Bone marrow (tissue), 2 donors: ENCODE measurements at places on chromosomes 7 and 10.

DNA sequence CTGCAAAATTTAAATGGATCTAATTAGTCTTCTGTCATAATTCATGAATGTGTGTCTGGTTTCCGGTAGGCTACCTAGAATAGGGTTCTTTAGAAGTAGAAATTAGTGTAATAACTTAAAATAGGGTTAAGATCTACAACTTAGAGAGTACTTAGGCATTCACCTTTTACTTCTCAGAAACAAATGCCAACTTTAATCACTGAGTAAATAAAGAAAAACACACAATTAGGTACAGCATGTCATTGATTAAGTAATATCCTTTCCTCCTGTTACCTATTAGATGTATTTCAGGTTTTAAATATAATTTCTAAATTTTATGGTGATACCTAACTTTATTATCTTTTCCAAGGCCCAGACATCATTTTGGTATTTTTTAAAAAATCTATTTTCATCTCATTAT is 9.3 kb downstream of the ANKRD7 start:
- DNase-seq = no peak

- no peak for DNase-seq
Observed at GRCh38 chr7:125386211-125386610, 456.6 kb upstream of the POT1 start.

GRCh38 chr7:47228386-47229014 is 353.4 kb downstream of the TNS3 start:
- DNase-seq = no peak

DNA sequence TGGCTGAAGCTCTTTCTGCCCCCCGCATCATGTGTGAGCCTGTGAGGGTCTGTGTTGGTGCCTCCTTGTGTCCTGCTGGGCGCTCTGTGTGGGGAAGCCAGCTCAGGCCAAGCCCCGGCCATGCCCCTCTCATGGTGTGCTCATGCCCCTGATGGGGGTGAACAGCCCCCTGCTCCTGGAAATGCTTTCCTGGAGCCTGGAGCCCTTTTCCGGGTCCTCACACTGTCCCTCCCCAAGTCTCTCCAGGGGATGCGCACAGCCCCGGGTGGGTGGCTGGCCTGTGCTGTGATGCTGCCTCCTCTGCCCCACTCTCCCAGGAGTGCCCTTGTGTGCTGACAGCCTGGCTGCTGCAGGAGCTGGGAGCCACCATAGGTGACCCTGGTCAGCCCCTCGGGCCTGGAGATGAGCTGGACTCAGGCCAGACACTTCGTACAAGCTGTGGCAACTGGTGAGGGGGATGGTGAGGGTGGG is 20.8 kb upstream of the ZNF862 start:
- no peak for DNase-seq

- DNase-seq = no peak
Observed at GRCh38 chr10:76880931-76881330, 756.7 kb downstream of the KCNMA1 start.

DNA sequence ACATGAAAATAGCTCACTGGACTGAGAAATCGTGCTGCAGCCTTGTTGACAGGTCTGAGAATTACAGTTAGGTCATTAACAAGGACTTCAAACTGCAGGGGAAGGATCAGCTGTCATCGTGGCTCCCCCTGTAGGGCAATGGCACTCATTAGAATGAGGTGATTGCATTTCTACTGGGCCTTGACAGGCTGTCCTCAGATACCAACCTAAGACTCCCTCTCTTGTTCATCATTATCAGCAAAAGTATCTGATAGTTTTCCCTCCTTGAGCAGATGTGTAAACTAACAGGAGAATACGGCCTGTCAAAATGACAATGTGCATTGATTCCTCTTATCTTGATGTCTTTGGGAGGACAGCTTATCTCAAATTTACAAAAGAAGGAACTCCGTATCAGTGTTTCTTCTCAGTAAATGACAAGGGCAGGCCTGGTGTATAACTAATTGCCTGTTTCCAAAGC is 648.5 kb upstream of the LRRN3 start:
- no peak for DNase-seq

DNA sequence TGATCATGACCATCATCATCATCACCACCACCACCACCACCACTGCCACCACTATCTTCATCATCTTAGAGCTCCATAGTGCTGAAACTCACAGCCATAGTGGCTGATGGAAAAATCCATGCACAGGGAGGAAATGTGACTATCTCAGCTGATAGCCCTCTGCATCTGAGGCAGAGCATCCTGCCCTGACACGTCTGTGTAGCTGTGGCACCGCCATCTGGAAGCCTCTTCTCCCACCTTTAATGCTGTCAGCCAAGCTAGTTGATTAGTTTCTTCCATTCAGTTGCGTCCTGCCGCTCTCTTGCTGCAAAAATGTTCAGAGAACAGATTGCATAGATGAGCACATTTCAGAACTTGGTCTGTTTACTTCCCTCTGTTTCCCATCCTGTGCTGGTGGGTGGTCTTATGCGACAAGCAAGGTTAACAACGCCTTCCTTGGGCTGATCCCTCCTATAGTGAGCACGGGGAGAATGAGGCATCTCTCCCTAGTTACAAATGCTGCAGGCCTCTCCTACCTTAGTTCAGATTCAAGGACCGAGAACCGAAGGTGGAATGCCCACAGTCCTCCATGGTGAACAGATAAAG is 478.6 kb downstream of the PLXNA4 start:
- DNase-seq = no peak
